RWPE1 (cell line): ENCODE measurements at places on chromosomes 2 and 18.

- no peak for DNase-seq
Observed at GRCh38 chr2:75284345-75284744, 85.0 kb upstream of the TACR1 start.

DNA sequence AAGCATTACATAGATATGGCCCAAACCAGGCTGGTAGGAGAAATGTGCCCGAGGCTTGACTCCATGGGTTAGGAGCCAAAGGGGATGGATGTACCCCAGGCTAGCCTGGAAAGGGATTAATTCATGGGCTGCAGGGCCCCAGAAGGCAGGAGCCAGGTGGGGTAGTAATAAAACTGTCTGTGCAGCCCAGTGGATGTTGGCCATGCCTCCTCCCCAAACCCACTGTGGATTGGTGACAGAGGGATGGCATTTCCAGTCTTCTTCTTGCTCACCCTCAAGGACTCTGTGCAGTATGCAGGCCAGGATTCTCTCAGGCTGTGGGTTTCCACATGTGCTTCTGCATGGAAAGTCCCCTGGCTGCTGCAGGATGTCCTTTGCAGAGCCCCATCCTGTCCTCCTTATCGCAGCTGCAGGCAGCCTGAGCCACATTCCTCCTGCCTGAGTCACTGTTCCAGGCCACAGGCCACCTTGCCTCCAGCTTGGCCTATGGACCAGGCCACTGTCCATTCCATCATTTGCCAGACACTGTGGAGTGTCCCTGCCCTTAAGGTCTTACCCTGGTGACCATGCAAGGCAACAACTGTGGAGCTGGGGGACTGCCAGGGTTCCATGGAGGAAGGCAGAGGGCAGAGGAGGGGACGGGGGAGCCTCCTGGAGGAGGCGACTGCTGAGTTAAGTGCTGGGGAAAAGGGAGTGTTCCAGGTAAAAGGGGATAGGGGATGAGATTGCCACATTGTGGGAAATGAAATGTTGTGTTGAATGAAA, 38.9 kb downstream of the INO80C start:
- no peak for DNase-seq

GRCh38 chr18:70535041-70535440, 246.2 kb downstream of the SOCS6 start:
- no peak for DNase-seq

DNA sequence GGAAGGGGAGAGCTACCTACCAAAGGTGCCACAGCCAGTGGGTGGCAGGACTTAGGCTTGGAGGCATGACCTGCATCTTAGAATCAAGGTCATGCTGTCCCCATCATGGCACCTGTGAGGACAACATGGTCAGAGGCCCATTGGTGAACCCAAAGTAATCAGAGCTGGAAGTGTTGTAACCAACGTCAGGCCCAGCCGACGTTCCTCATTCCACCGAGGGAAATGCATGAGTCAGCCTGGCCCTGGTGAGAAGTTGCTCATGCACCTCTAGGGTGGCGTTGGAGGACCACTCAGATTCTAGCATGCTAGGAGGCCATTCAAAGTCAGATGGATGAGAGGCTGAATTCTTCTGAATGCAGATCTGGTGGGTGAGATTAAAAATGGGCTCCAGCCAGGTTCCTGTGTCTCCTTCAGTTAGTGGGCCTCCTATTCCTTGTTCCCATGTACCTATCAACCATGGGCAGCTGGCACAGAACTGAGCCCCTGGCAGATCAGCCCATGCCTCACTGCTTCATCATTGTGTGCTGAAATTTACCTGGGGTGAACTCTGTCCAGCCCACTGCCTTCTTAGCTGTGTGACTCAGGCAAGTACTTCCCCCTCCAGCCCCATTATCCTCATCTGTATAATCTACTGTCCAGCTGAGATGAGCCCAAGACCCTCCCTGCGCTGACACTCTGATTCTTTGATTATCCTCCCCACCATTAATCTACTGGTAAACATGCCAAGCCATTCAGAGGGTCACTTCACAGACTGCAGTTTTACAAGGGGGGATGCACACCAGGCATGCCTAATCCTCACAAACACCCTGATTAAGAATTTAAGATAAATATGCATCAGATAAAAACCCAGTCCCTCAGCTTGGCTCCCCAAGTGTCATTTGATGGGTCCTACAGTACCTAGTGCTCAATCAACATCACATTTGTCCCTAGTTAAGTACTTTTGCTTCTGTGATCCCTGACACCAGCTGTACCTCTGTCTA, 14.0 kb downstream of the SLC14A2 start:
- peak; percentile 3 for DNase-seq

DNA sequence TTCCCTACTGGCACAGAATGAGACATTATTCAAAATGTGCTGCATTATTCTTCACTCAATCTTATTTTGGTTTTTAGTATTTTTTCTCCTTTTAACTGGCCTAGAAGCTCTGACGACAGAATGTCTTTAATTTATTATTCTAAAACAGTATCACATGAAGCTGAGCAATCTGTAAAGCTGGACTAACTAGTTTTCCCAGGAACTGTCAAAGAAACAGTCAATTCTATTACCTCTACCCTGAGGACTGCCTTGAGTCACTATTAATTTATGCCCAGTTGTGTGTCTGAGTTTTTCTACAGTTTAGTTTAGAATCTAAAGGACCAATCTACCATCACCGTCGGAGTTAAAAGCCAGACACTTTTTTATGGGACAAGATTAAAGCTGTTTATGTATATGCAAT, 31.6 kb downstream of the MBD2 start:
- peak; percentile 14 for DNase-seq

- DNase-seq = no peak
Observed at GRCh38 chr2:191479680-191480023, 198.3 kb upstream of the NABP1 start.

DNA sequence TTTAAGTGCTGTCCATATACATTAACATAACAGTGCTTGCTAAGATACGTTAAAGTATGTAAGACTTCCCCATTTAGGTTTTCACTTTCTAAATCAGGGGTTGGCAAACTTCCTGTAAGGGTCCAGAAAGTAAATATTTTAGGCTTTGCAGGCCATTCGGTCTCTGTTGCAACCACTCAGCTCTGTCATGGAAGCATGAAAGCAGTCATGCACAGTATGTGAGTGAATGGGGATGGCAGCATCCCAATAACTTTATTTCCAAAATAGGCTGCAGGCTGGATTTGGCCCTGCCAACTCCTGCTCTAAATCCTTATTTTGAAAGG, 128.7 kb downstream of the PLA2R1 start:
- no peak for DNase-seq

DNA sequence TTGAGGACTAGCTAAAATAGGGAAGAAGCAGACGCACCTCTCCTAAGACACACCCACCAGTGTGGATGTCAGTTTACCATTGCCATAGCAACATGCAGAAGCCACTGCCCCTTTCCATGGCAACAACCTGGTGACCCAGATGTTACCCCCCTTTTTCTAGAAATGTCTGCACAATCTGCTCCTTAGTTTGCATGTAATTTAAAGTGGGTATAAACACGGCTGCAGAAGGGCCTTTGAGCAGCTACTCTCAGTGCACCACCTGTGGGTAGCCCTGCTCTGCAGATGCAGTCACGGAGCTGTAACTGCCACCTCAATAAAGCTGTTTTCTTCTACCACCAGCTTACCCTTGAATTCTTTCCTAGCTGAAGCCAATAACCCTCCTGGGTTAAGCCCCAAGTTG, 87.1 kb downstream of the FBXO15 start:
- no peak for DNase-seq

GRCh38 chr2:14232217-14232616, 400.3 kb upstream of the LRATD1 start:
- DNase-seq = no peak

- DNase-seq = no peak
Observed at GRCh38 chr2:168559187-168559586, 103.1 kb downstream of the CERS6 start.

DNA sequence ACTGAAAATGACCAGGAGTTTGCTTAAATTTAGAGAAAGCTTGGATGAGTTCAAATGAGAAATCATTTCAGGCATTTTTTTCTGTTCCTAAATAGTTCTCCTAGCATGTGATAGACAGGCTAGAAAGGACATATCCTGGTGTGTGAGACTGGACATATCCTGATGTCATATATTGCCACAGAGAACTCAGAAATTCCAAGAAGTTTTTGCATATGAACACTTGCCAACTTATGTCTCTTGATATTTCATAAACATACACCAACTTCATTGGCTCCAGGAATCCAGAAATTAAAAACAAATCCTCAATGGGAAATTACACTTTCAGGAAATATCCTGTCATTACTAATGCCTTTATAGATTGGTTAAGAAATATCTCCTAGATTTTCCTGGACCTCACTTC, 2.9 kb upstream of the SERPINB4 start:
- no peak for DNase-seq

GRCh38 chr2:21620771-21621170, 497.0 kb downstream of the TDRD15 start:
- no peak for DNase-seq

DNA sequence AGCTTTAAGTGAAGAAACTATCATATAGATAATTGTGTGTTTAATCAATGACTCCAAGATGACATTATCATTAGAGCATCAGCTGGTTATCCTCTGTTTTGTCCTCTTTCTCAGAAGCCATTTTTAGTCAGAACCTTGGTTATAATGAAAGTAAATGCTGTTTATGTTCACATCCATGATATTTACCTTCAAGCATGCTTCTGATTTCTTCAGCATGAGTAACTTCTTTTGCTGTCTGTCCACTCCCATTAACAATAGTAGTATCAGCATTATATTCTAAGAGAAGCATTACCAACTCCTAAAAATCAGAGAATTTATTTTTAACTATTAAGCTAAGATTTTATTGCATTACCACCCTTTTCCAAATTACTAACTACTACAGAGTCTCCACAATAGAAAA, 56.3 kb downstream of the OSBPL1A start:
- DNase-seq = no peak

GRCh38 chr2:12761104-12761503, 44.4 kb downstream of the TRIB2 start:
- no peak for DNase-seq

DNA sequence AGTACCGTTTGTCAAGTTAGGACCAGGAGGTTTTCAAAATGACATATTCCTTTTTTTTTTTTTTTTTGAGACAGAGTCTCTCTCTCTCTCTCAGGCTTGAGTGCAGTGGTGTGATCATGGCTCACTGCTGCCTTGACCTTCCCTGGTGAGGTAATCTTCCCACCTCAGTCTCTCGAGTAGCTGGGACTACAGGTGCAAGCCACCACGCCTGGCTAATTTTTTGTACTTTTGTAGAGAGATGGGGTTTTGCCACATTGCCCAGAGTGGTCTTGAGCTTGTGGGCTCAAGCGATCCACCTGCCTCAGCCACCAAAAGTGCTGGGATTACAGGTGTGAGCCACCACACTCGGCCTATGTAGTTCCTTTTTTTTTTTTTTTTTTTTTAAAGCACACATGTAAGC, 127.9 kb upstream of the SEC11C start:
- no peak for DNase-seq

DNA sequence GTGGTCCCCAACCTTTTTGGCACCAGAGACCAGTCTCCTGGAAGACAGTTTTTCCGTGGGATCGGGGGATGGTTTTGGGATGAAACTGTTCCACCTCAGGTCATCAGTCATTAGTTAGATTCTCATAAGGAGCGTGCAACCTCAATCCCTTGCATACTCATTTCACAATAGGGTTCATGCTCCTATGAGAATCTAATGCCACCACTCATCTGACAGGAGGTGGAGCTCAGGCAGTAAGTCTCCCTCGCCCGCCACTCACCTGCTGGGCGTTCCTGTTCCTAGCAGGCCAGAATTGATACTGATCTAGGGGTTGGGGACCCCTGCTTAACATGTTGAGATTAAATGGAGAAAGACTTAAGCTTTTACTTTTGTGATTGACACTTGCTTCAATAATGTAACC, 9.9 kb downstream of the NABP1 start:
- DNase-seq = no peak

GRCh38 chr2:104215269-104216161, 638.4 kb upstream of the POU3F3 start:
- no peak for DNase-seq

- peak; percentile 16 for DNase-seq
Observed at GRCh38 chr2:224860786-224861185, 144.6 kb upstream of the CCDC195 start.

- DNase-seq = no peak
Observed at GRCh38 chr2:225454412-225454811, 54.9 kb downstream of the NYAP2 start.

- peak; percentile 65 for DNase-seq
Observed at GRCh38 chr2:191041418-191042161, 27.6 kb upstream of the STAT1 start.
